ENCODE measurements at places on chromosomes 6 and 20.

DNA sequence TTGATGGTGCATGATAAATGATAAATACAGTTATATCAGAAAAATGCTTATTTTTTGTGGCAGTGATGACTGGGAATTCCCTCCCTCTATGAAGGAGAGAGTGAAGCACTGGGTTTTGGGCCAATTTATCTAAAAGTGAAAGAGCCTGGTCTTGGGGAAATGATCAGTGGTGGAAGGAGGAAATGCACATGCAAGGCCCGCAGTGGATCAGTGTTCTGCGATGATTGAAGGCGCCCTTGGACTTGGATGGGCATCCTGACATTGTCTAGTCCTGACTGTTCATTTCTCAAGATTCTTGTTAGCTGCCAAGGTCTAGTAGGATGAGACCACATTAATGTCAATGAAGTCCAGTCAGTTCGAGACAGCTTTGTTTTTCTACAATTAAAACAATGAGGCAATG is 272.0 kb upstream of the SLC35B3 start:
- no peak for DNase-seq

GRCh38 chr6:12096342-12096741 is 84.2 kb downstream of the HIVEP1 start:
- no peak for DNase-seq

DNA sequence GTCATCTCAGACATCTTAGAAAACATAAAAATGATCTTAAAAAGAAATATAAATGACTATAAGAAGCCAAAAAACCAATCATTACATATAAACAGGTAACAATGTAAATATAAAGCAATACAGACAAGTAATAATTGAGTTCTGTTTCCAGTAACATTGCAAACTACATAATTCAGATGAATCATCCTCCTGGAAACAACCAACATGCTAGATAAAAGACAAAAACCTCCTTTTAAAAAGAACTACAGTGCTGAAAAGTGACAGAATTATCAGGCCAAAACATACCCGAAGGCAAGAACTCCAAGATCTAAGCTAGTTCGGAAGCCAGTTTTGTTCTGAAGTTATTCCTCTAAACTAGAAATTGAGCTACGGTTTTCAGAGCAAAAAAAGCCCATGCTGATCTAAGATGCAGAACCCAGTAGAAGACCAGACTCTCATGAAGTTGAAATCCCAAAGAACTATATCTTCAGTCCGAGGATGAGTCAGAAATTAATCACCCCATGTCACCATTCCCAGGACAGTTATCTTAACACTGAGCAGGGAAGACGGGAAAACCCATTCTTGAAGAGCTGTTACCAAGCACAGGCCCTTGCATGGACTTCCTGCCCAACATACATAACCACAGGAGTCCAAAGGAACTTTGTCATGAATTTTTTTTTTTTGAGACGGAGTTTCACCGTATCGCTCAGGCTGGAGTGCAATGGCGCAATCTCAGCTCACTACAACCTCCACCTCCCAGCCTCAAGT is 9.8 kb downstream of the PGM3 start:
- DNase-seq: no peak

- no peak for DNase-seq
Observed at GRCh38 chr20:63895202-63895951, 451 bp downstream of the DNAJC5 start.

DNA sequence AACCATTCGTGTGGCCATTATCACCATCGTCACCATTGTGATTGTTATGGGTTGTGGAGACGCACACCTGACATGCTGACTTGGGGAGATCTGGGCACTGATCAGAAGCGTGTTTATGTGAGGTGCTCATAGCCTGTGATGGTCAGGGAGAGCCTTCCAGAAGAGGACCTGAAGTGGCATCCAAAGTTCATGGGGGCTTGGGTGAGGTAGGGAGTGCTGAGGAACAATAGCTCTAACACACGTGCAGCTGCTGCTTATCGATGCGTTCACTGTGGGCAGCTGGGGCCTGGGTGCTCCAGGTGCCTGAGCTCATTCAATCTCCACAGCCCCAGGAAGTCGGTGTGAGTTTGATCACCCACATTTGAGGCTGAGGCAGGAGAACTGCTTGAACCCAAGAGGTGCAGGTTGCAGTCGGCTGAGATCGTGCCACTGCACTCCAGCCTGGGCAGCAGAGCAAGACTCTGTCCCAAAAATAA is 227.3 kb downstream of the PREX1 start:
- DNase-seq: no peak

GRCh38 chr6:26056583-26057350 is 30.5 kb upstream of the HFE start:
- DNase-seq: no peak

DNA sequence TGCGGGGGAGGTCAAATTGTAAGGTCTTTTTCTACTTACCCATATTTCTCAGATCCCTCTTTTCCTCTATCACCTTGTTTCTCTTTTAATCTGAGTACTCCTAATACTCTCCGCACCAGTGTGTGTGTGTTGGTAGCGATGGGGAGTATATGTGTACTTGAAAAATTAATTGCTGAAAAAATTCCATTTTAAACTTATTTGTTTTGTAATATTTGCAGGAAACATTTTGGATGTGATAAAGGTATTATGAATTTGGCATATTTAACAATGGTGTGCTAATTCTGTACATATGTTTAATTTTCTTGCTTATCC is 48.1 kb upstream of the MLIP start:
- DNase-seq: no peak

- DNase-seq: no peak
Observed at GRCh38 chr20:41395667-41396664, 29.3 kb upstream of the EMILIN3 start.

GRCh38 chr6:125142618-125143017 is 11.0 kb upstream of the TPD52L1 start:
- no peak for DNase-seq

GRCh38 chr20:38650010-38650409 is 48.4 kb downstream of the ARHGAP40 start:
- DNase-seq: no peak

GRCh38 chr6:154209555-154209954 is 147.0 kb downstream of the IPCEF1 start:
- DNase-seq: no peak

DNA sequence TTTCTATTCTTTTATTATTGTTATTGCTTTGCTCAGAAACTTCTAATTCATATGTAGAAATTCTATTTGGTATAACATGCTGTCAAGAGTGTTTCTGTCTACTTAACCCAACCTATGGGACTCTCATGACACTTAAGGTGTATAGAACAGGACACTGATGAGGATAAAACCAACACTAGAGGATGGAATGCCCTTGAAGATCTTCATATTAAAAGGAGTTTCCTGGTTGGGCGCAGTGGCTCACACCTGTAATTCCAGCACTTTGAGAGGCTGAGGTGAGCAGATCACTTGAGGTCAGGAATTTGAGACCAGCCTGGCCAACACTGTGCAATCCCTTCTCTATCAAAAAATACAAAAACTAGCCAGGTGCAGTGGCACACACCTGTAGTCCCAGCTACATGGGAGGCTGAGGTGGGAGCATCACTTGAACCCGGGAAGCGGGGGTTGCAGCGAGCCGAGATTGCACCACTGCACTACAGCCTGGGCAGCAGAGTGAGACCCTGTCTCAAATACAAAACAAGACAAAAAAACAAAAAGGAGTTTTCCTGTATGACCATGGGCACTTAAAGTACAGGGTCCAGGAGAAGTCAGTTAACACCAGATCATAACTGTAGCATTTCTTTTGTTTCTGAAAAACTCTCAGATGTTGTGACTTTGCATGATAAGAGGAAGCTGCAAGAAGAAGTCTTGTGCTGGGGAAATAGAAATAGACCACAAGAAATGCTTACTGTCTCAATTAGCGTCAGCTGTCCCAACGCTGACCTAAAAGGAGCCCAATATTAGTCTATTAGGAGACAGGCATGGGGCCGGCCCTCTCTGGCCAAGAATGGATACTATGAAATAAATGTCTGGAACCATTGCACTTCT is 38.9 kb upstream of the CD2AP start:
- DNase-seq: no peak

Data from anterior cingulate cortex (tissue), 58 donors.